ENCODE measurements at places on chromosomes 12 and 14. TPM values are rescaled to one million over a fixed set of nuclear protein-coding genes. Genes with fewer than 3 reads are reported as not detected.

- no peak for DNase-seq
Measured at GRCh38 chr12:3288690-3289089, 202.3 kb upstream of the PRMT8 start.

GRCh38 chr12:57810450-57810849 lies 8.1 kb downstream of the AVIL start:
- no peak for DNase-seq

GRCh38 chr14:61520576-61520975 lies 174.7 kb upstream of the HIF1A start:
- DNase-seq = no peak

DNA sequence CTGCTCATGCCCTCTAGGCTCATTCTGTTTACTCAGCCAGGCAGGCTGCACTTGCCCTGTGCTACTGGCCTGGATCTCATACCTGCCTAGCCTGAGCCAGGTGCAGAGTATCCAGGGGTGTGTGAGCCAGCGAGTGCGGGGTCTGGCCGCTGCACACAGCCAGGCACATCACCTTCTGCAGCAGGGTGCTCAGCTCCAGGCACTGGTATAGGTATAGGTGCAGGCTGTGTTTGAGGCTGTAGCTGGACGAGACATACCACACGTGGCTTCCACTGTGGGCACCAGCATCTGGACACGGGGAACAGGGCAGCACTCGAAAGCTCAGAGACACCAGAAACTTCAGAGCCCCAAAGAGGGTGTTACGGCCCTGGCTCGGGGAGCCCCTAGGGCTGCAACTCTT lies 424.2 kb downstream of the RERGL start:
- no peak for DNase-seq

- no peak for DNase-seq
Measured at GRCh38 chr12:38123566-38124246, 192.9 kb upstream of the ALG10B start.

GRCh38 chr14:39367387-39367751 lies 64.9 kb downstream of the FBXO33 start:
- no peak for DNase-seq

DNA sequence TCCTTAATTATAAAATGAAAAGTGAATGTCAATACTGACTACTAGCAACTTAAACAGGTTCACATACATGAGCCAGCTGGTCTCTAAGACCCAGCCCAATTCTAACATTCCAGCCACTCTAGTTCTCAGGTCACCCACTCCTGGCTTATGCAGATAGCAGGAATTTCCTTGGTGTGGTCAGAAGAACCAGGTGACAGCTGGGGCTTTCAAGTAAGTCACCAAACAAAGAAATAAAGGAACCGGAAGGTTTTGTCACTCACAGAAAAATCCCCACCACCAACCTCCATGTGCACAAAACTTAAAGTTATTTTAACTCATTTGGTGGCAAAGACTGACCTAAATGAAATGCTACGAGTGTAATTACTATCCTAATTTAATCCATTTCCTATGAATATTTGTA lies 129.6 kb upstream of the CDKN3 start:
- DNase-seq = no peak

GRCh38 chr12:97490141-97490540 lies 27.5 kb downstream of the RMST start:
- no peak for DNase-seq

DNA sequence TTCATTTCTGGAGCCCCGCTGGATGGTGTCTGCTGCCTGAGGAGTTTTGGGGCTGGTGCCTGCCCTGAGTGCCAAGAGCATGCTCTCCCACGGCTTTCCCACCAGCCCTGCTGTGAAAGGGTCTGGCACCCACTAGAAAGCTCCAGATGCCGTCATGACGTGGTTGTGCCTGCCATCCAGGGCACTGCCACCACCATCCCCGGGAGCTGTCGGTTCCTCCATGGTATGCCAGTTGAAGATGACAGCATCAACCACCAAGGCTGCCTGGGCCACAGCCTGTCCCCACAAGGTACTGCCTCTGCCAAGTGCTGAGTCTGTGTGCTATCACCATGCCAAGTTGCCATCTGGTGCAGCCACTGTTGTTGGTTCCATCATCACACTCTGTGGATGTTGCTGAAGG lies 85.9 kb downstream of the TTC8 start:
- no peak for DNase-seq

GRCh38 chr12:115440438-115440837 lies 756.5 kb upstream of the TBX3 start:
- DNase-seq = no peak

DNA sequence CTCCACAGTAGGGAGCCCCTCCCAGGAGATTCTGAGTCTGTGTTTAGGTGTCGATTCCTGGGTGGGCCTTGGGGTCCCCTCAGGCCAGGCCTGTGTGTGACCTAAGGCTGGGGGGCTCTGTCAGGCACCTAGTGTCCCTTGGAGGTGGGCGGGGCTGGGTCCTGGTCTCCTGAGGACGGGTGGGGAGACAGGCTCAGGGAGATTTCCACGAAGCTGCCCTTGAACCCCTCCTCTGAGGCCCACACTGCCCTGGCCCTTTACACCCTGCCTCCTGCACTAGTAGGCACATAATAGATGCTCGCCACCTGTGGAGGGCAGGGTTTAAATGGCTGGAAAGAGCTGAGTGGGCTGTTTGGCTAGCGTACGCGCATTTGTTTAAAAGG lies 32.9 kb downstream of the MEG3 start:
- DNase-seq = no peak

DNA sequence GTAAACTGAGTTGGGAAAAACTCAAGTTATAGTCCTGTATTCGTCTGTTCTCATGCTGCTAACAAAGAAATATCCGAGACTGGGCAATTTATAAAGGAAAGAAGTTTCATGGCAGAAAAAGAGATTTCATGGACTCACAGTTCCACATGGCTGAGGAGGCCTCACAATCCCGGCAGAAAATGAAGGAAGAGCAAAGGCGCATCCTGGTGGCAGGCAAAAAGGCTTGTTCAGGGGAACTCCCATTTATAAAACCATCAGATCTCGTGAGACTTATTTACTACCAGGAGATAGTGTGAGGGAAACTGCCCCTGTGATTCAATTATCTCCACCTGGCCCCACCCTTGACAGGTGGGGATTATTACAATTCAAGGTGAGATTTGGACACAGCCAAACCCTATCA lies 292.6 kb upstream of the SYT1 start:
- DNase-seq = no peak

GRCh38 chr14:79781882-79782281 lies 429.4 kb downstream of the DIO2 start:
- DNase-seq = no peak

DNA sequence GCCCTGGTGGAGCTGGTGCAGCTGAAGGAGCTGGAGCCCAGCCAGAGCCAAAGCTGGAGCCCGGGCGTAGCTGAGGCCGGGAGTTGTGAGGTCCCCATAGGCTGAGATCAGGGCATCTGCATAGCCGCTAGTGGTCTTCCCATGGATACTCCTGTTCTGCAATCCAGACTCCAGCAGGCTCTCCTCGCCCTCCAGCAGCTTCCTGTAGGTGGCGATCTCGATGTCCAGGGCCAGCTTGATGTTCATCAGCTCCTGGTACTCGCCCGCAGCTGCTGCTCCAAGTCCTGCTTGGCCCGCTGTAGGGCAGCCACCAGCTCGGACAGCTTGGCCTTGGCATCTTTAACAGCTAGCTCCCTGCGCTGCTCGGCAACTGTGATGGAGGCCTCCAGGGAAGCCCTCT lies 966.1 kb downstream of the FSCB start:
- no peak for DNase-seq

GRCh38 chr12:55706568-55707218 lies 1.0 kb downstream of the ITGA7 start:
- no peak for DNase-seq

GRCh38 chr12:92506460-92506859 lies 196.3 kb upstream of the PLEKHG7 start:
- DNase-seq = no peak

GRCh38 chr12:97397008-97397407 lies 65.6 kb upstream of the RMST start:
- DNase-seq = no peak

DNA sequence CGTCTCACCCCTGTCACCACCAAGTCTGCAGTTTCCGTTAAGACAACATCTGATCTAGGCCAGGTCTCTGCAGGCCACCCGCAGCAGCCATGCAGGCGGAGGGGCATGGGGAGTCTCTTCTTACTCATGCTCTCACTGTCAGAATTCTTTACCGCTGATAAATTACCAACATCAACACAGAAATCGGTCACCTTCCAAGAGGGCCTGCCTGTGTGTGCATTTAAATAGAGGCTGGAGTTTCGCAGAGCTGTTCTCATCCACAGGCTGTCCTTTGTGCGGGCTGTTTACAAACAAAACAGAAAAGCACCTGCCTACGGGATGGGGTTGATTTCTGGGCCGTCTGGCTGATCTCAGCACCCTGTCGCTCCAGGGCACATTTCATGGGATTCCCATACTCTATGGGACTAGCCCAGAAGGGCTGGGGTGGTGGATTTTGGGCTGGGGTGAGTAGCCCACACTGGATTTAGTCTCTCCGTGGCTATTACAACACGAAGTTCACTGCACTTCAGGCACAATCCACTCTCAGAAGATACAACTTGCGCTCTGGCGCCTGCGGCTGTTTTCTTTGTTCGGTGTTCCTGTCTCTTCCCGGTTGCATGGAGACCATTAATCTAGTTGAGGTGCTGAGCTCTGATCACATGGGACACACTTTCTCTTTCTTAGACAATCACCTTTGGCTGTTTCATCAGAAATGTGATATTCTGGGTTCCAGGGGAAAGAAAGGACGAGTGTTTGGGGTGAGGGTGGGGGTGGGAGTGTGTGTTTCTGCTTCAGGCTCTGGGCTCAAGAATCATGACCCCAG lies 331.1 kb downstream of the GLT1D1 start:
- no peak for DNase-seq

DNA sequence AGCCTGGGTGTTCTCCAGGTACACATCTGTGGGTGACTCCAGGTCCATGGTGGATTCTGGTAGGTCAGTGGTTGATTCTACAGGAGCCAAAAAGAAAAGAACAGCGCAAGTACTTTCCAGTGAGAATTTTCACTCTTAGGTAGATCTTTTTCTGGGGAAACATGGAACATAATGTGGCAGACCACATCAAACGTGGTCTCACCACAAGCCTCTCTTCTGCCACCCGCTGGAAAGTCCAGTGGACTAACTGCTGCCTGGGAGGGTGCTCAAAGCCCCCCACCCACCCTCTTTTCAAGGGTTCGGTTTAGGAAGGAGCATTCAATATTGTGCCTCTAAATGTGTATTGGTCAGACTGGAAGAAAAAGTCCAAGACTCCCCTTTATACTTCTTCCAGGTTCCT lies 36.1 kb upstream of the PRB2 start:
- DNase-seq = no peak

DNA sequence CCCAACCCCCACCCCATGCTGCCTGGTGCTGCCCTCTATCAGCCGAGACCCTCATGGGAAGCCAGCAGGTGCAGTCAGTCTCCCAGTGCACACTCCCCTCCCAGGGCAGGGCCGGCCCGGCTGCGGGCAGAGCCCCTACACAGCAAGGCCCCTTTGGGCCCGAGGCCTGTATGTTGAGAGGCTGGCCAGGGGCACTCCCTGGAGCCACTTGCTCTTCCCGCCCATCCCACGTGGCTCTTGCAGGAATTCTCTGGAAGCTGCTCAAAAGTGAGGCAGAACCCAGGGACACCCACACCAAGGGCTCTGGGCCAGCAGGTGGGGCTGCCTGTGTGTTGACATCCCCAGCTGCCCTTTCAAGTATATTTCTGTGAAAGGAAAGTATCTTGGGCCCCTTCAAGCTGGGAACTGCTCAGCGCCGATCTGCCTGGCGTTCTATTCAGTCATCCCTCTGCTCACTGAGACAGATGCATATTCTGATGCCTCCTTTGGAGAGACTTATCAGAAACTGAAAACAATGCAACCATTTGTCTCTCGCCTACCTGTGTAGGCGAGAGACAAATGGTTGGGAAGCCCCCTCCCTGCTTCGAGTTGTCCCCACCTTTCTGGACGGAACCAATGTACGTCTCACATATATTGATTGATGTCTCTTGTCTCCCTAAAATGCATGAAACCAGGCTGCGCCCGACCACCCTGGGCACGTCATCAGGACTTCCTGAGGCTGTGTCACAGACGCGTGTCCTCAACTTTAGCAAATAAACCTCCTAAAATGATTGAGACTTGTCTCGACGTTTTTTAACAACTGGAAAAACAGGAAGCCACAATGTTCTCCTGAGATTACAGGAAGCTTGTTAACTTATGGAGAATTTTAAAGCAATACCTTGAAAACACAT lies 6.0 kb downstream of the GPR132 start:
- DNase-seq = no peak

GRCh38 chr14:31781578-31781977 lies 220.4 kb downstream of the NUBPL start:
- DNase-seq = no peak

- no peak for DNase-seq
Measured at GRCh38 chr12:114955414-114956014, 271.5 kb upstream of the TBX3 start.

- no peak for DNase-seq
Measured at GRCh38 chr12:21239866-21240265, 94.9 kb downstream of the SLCO1A2 start.

DNA sequence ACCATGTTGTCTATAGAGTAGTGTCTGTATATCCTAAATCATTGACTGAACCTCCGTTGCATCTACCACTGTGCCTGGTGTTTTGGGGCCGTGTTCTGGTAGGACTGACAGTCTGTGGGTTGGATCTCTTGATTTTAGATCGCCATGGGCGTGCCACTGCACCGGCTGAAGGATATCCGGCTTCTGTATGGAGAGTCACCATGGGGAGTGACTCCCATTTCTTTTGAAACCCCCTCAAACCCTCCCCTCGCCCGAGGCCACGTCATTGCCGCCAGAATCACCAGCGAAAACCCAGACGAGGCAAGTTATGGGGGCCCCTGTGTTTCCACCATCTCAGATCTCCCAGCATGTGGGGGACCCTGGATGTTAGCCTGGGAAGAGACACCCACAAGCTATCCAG lies 69.1 kb downstream of the ACACB start:
- DNase-seq = no peak

Gene PUS1
- total RNA-seq = 34.7 TPM

Gene RNASE3
- not detected for total RNA-seq

Gene PTPRO
- total RNA-seq = 1.5 TPM

Gene TCL1A
- total RNA-seq = not detected

Gene GLIPR1L2
- not detected for total RNA-seq

Gene PLEKHG7
- 0.05 TPM for total RNA-seq

Gene TIGAR
- 11.8 TPM for total RNA-seq

Gene EID3
- 3.4 TPM for total RNA-seq

Measured in activated CD4-positive, alpha-beta memory T cell treated with anti-CD3 and anti-CD28 coated beads, Interleukin-2, amount 10 ng/mL, durations not matched to agents 7 days and 5 days (primary cell).